Activated CD4-positive, alpha-beta T cell treated with anti-CD3 and anti-CD28 coated beads, Interleukin-2, amount 50 U/mL, for 24 hours (primary cell): ENCODE measurements at places on chromosomes 4 and X.

- no peak for DNase-seq
These were observed 92.0 kb upstream of the SRD5A3 start for GRCh38 chr4:55253948-55254593.

- no peak for DNase-seq
These were observed 4.4 kb downstream of the RBM3 start for GRCh38 chrX:48578661-48579128.

GRCh38 chr4:60450054-60450453 is 750.1 kb upstream of the ADGRL3 start:
- DNase-seq = no peak

DNA sequence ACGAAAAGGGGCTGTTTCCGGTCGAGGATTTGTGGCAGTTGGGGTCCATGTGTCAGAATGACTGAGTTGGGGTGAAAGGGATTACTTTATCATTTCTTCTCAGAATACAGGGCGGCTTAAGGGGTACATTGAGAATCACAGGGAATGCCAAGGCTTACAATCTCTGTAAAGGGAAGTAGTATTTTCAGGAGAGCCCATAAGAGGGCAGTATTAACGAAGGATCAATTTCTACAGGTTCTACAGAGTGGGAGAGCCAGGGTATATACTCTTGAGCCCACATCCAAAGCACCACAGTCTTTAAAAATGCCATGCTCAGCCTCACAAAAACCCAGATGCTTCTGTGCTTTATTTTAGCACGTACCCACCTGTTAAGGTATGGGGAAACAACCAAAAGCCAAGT is 67.7 kb upstream of the ZXDA start:
- DNase-seq = no peak

- DNase-seq = no peak
These were observed 28.2 kb downstream of the ANXA5 start for GRCh38 chr4:121668368-121669162.

GRCh38 chr4:44629280-44629866 is 22.1 kb downstream of the YIPF7 start:
- no peak for DNase-seq

DNA sequence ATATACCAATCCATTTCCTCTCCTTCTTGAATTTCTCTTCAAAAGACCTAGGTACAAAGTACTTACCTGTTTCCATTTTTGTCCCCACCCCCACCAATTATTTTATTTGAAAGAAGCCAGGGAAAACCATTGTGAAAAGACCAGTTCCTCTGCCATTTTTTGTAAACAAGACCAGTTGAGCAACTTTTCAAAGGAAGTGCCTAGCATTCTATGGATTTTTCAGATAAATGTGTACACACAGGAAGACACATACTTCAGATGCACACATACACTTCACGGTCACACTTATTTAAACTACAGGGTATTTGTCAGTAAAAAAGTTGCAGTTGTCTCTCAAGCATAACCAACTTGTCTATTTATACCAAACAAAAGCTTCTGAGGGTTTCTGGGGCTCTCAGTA is 587.2 kb upstream of the KLHL4 start:
- no peak for DNase-seq

DNA sequence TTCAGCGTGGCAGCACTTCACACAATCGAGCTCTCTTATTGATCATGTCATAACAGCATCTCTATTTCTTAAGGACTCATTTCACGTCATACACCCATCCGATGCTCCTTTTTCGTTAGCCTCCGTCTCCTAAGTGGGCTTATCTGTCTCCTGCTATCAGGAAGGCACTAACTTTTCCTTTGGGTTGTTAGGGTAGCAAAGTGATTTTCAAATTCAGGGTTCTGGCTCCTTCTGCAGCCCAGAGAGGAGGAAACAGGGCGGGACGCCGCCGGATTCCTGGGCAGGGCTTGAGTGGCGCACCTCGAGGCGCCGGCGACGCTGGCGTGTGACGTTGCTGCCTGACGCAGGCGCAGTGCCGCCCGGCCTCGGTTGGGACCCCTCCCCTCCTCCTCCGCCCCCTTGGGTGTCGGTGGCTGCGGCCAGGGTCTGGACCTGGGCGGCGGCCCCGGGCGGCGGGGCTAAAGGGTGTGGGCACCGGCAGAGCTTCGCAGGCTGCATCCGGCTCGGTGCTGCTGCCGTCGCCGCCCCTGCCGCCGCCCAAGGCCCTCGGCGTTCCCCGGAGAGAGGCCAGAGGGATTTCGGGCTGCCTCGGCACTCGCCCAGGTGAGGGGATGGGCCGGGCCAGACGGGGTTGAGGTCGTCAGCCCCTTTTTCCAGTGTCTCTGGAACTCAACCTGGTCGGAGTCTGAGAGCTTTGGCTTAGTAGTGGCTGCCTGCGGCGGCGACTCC is at the start of gene BLTP1:
Gene BLTP1, plus strand, starts transcription at position 350 of the 729 bp plus-strand sequence. CDS start 18,317 bp downstream, outside the sequence.
- DNase-seq = peak; percentile 78

DNA sequence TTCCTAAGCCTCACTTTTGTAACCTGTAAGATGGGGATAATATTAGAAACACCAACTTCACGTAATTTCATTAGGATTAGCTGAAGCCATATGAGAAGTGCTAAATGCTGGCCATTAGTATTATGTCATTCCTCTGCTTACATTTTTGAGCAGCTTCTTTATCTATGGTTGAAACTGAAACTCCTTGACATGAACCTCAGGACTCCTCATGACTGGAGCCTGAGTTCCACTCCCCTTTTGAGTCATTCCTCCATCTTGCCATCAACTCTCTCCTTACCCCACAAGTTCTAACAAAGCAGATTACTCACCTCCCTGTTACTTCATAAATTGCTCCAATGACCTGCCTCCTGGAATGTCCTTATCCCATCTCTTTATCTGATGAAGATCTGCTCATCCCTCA is 123.2 kb upstream of the KCNIP4 start:
- no peak for DNase-seq

DNA sequence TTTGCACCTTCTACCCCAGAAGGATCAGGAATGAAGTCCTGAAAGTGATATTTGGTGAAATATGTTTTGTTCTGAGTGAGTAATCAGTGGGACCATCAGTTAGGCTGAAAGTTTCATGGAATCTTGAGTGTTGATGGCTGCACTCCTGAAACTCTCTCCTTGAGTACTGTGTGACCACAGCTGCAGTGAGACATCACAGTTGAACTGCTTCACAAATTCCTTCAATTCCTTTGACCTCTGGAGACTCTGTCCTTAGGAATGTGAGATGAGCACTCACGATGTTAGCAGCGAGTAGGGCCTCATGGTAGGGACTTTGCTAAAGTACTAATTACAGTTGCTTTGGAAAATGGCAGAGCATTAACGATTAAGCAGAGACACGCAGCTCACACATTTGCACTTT is 142.9 kb upstream of the SLC4A4 start:
- no peak for DNase-seq

DNA sequence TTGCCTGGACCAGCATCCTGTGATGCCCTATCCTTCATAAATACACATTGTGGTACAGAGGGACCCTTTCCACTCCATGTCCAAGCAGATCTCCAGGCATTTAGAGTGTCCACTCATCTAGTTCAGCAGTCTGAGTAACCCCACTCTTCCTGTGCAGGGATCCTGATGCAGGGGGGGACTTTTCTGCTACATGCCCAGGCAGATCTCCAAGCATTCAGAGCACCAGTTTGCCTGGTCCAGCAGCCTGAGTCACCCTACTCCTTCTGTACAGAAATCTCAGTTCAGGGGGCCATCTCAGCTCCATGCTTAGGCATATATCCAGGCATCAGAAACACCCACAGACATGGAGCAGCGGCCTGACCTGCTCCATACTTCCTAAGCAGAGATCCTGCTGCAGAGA is 1089.8 kb downstream of the FAT4 start:
- DNase-seq = no peak

GRCh38 chr4:23232987-23233386 is 540.2 kb downstream of the GBA3 start:
- DNase-seq = no peak

DNA sequence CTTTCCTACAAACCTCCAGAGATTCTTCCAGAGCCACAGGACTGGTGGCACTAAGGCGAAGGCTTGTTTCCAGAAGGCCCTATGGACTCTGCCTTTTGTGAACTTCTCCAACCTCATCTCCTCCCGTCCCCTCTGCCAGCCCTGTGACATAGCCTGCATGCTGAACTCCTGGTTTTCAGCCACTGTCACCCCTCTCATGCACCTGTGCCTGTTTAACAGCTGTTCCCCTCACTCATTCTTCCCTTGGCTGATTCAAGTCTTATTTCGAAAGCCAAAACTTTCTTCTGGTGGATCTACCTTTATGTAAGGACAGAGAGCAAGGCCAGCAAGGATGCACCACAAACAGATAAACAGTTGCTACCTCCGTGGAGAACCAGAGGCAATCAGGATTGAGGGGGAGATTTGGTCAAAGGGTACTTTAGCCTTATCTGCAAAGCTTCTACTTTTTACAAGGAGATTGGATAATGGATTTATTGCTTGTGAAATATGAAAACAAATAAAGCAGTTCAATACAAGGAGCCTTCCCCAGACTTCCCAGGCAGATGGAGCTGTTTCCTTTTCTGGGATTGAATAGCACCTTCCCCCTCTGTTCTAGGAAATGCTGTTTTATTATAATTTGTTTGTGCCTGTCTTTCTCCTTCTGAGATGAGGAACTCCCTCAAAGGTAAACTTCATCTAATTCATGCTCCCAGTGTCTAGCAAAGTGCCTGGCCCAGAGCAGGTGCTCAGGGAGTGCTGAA is 5.7 kb downstream of the CITED1 start:
- DNase-seq = no peak

DNA sequence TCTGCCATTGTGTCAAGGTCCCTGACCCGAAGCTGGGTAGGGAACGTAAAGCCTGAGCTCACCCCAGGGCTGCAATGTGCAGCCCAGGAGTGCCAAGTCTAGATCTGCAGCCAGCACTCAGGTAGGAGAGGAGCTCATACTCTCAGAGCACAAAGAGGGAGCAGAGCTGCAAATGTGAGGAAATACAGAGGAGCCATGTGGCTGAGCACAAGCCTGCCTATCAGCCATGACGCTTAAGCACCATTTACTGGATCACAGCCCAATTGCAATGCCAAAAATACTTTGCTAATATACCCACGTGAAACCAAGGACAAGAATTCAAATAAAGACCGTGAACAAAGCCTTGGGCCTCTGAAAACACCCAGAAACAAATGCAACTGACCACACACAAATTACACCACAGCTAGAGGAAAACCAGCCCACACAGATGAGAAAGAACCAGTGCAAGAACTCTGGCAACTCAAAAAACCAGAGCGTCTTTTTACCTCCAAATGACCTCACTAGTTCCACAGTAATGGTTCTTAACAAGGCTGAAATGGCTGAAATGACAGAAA is 69.0 kb upstream of the HPF1 start:
- no peak for DNase-seq

DNA sequence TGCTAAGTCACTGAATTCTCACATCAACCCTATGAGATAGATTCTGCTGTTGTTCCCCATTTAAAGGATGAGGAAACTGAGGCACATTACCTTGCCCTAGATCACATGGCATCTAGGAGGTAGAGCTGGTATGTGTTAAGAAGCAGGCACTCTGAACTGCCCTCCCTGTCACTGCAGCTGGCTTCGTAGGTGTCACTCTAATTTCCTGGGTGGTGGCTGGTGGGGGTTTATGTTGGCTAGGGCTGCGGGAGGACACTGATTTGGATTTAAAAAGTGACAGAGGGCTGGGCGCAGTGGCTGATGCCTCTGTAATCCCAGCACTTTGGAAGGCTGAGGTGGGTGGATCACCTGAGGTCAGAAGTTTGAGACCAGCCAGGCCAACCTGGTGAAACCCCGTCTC is 93.0 kb downstream of the ARHGAP10 start:
- DNase-seq = no peak

DNA sequence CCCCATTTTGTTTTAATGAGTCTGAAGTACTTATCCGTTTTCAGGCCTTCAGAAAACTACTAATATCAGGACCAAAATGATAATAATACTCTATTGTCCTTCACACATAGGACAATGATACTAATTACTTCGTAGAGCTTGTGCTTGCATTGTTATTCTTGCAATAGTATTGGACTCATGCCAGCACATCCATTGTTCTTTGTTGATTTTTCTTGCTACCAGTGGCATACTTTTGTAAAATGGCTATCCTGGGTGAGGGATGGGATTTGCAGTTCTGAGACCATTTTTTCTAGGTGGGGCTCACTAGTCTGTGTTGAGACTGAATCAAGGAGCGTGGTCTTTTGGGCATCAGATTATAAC is 195.3 kb downstream of the MAML3 start:
- DNase-seq = no peak

DNA sequence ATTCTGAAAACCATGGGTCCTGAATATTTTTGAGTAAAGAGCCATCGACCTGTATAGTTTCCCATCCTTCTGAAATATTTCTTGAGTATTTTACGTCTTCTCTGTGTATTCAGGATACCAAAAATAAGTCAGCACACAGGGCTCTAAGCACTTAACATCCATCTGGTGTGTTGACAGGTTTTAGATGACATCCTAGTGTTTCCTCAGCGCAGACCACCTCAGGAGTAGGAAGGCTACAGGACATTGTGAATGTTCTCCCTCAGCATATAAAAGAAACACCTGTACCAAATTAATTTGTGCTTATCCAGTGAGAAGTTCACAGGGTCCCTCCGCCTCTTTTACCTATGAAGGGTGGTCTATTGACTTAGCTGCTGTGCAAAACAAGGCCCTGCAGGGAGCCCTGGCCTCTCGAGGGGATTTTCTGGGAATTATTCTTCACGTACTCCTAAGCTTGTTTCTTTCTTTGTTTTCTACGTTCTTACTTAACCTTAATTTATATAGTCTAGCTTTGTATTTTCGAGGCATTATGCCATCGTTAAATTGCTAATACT is 241.8 kb downstream of the FBXO8 start:
- DNase-seq = no peak

- DNase-seq = no peak
These were observed 305.4 kb downstream of the ARAP2 start for GRCh38 chr4:35938936-35939335.

- no peak for DNase-seq
These were observed 264.6 kb downstream of the SNCA start for GRCh38 chr4:89572224-89572858.

GRCh38 chr4:78207541-78207940 is 150.4 kb downstream of the FRAS1 start:
- DNase-seq = no peak

DNA sequence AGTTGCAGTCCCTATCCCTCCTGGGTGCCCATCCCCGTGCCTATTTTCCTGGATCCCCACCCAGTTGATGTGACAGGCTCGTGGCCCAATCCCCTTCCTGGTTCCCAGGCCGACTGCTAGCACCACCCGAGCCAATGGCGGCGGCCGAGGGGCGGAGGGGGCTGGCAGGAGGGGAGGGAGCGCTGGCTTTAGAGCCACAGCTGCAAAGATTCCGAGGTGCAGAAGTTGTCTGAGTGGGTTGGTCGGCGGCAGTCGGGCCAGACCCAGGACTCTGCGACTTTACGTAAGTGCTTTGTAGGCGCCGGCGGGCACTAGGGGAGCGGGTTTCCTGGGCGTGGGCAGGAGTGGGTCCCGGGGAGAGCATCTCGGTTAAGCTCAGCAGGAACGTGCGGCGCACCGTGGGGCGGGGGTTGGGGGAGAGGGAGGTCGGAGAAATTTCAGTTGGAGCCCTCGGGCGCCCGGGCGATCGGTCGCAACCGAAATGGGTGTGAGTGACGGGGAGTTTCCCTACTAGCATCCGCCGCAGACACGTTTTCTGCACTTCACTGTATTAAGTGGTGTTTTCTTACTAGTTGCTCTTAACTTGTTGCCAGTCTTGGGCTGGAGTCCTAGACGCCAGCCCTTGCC is at the start of gene PLS3:
Gene PLS3, plus strand, starts transcription at position 197 of the 627 bp plus-strand sequence. CDS start 49,077 bp downstream, outside the sequence.
- DNase-seq = no peak

- no peak for DNase-seq
These were observed 54.9 kb downstream of the WDR19 start for GRCh38 chr4:39237179-39237578.
